ENCODE measurements at places on chromosomes 1 and 21.

DNA sequence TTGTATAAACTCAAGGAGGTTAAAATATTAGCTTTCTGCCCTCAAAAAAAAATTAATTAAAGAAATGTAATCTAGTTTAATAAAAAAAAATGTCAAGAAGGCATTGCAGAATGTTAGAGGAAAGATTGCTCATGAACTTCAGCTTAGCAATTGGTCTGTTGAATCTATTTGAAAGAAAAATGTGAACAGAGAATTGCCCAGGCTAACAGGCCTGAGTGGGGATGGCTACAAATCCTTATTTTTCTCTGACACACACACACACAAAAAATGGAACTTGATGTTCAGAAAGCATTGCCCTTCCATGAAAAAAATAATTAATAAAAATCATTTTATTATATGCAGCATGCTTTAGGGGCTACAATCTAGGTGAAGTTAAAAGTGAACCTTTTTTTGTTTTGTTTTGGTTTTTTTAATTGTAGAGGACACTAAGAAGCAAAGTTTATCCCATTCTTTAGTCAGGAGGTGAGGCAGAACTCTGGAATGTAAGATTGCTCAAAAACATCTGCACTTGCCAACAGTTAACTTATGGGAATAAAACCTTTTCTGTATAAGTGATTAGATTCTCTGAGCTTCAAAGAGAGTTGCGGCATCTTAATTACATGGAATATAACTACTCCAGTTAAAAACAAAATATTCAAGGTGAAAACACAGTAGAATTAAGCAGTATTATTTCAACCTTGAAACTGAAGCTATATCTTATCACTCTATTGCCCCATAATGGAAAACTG, 658.5 kb upstream of the ADGRL2 start:
- no peak for DNase-seq

- DNase-seq, result no peak
These were observed 385.8 kb upstream of the DUSP10 start for GRCh38 chr1:222127526-222128152.

DNA sequence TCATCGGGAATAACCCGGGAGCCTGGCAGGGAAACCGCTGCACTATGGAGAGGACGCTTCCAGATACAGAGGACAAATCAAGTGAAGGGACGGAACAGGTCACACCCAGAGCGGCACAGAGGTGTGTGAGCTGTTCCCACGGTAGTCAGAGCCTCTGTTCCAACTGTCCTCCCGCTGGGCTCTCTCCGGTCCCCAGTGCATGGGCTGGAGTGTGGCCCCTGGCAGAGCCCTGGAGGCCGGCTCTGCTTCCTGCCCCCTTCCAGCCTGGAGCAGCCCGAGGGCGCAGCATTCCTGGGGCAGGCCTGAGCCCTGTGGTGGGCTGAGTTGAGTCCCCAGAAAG, 11.9 kb upstream of the ZBTB21 start:
- DNase-seq, result no peak

DNA sequence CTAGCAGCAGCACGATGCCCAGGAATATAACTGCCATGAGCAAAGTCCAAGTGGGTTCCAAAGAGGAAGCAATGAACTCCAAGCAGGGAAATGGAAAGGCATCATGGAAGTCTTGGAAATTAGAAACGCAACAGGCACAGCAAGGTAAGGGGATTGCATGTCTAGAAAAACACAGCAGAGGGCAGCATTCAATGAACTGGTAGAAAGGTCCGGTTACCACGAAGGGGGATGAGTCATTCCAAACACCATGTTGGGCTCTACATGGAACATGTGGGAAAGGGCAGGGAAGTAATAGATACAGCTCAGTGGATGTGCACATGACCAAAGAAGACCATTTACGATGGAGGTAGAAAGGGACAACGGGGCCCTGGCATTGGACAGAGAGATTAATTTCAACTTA, 36.4 kb downstream of the RXRG start:
- no peak for DNase-seq

GRCh38 chr1:232922485-232922884, 27.9 kb upstream of the NTPCR start:
- DNase-seq, result no peak

DNA sequence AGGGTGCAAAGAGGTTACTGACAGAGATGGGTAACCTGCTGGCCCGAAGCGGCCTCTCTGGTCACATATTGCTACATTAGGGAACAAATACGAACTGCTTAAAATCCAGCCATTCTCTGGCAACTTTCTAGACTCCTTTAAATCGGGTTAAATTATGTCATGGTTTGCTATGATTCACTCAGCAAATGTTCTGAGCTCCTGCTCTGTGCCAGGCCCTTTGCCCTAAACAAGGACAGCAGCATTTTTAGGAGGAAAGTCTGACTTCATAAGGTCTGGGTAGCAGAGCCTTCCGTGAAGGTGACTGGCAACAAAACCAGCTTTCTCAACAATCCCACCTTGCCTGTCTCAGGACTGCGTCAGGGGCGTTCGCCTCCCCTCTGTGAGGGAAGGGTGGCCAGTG, 15.4 kb downstream of the ZP4 start:
- no peak for DNase-seq

GRCh38 chr1:85553416-85554335, 26.9 kb upstream of the CCN1 start:
- no peak for DNase-seq

GRCh38 chr1:15882665-15883064, 35.2 kb downstream of the SPEN start:
- no peak for DNase-seq

DNA sequence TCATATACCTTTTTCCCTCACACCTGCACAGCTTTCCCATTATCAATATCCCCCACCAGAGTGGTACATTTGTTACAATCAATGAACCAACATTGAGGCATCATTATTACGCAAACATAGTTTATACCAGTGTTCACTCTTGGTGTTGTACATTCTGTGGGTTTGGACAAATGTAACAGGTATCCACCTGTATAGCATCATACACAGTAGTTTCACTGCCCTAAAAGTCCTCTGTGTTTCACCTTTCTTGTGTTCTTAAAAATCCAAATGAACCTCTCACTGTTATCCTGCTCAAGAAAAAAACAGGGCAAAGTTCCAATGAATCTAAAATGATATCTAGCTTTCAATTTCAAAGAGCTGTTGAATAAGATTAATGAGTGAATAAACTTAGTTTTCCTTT, 45.9 kb upstream of the NR5A2 start:
- no peak for DNase-seq

- DNase-seq, result no peak
These were observed 24.8 kb downstream of the ADGRB2 start for GRCh38 chr1:31739346-31739745.

DNA sequence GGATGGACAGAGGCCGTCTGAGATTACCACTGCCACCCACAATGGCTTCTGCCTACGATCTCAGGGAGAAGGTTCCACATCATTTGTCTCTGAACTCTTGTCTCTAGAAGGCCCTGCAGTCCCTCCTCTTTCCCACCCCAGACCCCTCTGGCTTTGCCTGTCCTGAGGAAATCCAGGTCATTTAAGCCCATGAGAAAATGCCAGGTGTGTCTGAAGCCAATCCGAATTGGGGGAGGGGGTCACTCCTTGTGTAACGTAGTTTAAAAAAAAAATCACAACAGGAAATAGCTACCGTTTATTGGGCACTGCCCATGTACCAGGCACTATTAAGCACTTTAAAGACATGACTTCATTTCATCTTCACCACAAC, 7.5 kb upstream of the MYOM3 start:
- no peak for DNase-seq

DNA sequence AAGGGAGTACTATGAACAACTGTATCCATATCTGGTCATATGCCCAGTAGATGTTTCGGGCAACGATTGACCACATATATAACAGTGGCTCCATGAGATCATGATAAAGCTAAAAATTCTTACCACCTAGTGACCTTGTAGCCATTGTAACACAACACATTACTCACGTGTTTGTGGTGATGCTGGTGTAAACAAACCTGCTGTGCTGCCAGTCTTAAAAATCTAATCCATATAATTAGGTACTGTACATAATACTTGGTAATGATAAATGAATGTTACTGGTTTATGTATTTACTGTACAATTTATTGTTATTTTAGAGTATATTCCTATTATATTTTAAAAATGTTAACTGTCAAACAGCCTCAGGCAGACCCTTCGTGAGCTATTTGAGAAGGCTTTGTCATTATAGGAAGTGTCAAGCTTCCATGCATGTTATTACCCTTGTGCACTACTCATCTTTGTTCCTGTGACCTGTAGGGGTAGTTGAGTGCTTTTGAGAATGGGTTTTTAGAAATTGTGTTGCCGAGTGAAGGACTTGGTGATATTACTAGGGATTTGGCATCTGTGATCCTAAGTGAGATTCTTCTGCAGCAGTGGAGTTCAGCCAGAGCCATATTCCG, 23.6 kb downstream of the DIP2A start:
- no peak for DNase-seq

GRCh38 chr1:94079989-94080388, 41.0 kb downstream of the ABCA4 start:
- no peak for DNase-seq
